ENCODE measurements at places on chromosomes 7 and 10.

DNA sequence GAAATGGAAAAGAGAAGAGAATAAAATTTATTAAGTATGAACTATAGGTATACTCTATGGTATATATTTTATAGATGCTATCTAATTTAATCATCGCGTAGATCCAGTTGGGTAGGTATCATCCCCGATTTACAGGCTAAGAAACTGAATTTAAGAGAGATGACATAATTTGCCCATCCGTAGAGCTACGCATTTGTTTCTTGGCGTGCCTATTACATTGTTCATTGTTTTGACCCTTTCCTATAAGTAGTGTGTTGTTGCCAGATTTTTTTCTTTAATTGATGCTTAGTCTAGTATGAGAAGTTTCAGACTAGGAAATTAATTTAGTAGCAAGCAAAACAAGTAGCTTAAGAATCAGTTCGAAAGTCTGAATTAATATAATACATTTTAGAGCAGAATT lies 205.7 kb upstream of the NPSR1 start:
- no peak for DNase-seq

- peak; percentile 53 for DNase-seq
Measured at GRCh38 chr10:4111643-4112042, 326.6 kb upstream of the KLF6 start.

DNA sequence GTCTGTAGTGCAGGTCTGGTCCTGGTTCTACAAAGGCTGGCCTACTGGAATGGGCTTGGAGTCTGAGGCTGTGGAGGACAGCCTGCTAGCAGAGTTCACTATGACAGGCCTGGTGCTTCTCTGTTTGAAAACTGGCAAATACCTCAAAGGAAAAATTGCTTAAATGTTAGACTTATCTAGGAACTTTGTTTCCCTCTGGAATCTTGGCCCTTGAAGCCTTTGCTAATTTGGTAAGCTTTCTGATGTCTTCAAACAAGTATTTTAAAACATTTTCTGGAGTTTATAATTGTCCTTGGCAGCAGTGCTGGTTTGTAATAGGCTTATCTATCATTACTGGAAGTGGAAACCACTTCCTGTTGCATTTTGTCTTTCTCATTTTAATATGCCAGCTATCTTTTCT lies 139.7 kb downstream of the TMEM26 start:
- peak; percentile 30 for DNase-seq

DNA sequence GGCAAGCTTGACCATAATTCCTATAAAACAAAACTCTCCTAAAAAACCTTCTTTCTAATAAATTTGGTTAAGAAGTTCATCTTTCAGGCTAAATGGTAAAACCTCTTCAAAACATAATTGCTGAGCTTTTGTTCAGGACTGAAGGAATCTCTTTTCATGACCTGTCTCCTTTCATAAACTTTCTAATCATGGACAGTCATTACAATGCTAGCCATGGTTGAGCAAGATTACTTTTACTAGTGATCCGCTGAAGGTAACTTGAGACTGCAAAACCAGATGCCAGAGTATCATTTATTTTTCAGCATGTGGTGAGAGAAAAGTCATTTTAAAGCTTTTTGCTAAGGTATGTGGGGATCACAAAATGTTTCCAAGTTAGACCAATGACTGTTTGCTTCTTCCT lies 186.4 kb upstream of the RHOBTB1 start:
- peak; percentile 68 for DNase-seq

DNA sequence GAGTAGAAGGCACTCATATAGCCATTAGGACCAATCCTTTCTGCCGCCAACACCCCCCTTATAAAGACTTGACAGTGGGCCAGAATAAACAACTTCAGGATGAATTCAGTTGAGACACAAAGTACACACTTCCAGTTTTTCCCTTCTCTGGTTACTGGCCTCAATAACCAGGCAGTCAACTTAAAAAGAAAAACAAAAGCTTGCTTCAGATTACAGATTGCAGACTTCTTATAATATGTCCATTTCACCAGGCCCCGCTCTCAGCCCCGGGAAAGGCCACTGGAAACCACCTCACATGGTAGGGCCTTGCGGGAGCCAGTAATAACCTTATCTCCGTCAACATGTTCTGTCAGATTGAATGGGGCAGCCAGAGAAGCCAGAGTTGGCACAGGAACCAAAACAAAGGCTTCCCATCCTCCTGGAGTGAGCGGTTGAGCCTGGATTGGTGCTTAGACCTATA lies 108.8 kb downstream of the EGFR start:
- peak; percentile 80 for DNase-seq

DNA sequence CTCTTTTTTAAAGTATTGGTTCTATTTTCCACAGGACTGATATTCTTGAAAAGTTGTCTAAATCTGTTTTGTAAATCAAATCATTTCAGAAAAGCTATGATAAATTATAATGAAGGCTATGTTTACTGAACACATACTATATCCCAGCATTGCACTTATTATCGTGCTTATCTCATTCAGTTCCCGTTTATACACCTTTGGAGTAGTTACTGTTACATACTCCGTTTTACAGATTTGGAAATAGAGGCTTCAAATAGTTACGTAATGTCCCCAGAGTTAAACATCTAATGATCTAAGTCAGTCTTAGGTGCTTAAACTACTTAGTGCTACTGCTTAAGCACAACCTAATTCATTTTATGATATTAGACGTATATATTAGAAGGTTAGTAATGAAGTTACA lies 1.2 kb downstream of the NUP205 start:
- no peak for DNase-seq

Data from adipocyte (in vitro differentiated cells).